ENCODE measurements at places on chromosomes 2 and 18.
A peak's percentile ranks its signal among the peaks of the same experiment; 100 is the strongest.

- DNase-seq: no peak
These were observed 44.4 kb downstream of the MAP4K4 start for GRCh38 chr2:101741775-101742520.

GRCh38 chr2:232927793-232928550 is 57.9 kb downstream of the SNORC start:
- DNase-seq: no peak

GRCh38 chr18:58051765-58052460 is 7.9 kb downstream of the NEDD4L start:
- DNase-seq: no peak

- no peak for DNase-seq
These were observed 7.7 kb upstream of the POU3F3 start for GRCh38 chr2:104845946-104846785.

GRCh38 chr18:75158465-75159237 is 50.3 kb downstream of the PTGR3 start:
- no peak for DNase-seq

GRCh38 chr18:24063121-24063731 is 48.7 kb downstream of the TTC39C start:
- peak; percentile 57 for DNase-seq

- DNase-seq: no peak
These were observed 71.0 kb upstream of the PPP1CB start for GRCh38 chr2:28680657-28681056.

DNA sequence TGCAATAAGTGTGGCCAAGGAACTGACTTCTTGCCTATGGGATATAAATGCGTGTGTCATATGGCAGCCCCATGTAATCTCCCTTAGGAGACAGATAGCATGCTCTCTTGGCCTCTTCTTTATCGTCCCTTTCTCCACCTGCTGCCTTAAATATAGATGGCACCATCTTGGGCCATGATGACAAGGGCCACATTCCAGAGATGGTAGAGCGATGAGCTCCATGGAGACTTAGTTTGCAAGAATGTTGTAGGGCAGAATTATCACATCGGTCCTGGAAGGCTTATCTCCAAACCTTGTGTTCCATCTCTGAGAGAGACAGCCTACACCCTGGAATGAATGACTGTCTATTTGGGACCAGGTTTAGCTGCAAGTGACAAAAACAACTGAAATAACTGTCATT is 536.7 kb downstream of the TNS1 start:
- no peak for DNase-seq

GRCh38 chr2:222194669-222195068 is 104.1 kb downstream of the PAX3 start:
- DNase-seq: no peak

GRCh38 chr2:160492401-160493226 is 993 bp downstream of the RBMS1 start:
- peak; percentile 54 for DNase-seq

- DNase-seq: no peak
These were observed 8.3 kb downstream of the RNF149 start for GRCh38 chr2:101300164-101300563.

GRCh38 chr2:11537951-11538350 is 4.1 kb downstream of the GREB1 start:
- DNase-seq: no peak

DNA sequence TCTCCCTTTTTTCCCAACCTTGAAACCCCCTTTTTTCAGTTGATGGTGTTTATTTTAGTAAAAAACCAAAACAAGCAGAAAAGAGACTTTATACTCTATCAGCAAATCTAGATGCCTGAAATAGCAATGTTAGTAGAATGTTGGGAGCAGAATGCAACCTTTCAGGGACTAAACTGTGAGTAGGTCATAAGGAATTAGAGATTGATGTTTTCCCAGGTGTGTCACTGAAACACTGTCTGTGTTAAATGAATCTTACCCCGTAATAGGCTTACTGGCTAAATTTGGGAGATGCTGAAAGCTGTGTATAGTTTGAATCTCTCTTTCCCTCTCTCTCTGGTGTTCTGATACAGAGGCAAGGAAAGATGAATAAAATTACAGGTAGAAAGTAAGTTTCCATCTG is 43.8 kb downstream of the AGFG1 start:
- no peak for DNase-seq

- DNase-seq: no peak
These were observed 145.4 kb upstream of the LYPD6 start for GRCh38 chr2:149184991-149185390.

DNA sequence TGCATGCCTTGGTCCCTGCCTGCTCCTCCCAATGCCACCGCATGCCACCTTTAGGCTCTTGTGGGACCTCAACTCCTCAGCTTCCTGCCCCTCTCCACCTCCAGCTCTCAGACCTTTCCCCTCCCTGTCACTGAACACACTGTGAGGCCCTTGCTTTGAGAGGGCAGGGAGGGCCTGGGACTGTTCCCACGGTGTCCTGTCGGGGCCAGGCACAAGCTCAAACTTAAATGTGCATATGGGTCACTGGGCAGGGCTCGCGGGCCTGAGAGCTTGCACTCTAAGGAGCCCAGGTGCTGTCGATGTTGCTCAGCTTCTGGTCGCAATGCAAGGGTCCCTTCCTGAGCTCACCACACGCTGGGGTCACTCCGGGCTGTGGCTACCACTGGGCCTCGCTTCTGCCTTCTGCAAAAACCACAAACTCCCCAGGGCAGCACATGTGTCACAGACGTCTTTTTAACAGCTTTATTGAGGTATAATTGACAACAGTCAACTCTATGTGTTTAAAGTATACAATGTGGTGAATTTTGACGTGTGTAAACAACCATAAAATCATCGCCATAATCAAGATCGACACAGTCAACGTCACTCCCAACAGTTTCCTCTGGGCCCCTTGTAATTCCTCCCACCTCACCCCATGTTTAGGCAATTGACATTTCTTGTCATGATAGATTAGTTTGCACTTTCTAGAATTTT is 11.9 kb upstream of the B3GNT7 start:
- DNase-seq: no peak

DNA sequence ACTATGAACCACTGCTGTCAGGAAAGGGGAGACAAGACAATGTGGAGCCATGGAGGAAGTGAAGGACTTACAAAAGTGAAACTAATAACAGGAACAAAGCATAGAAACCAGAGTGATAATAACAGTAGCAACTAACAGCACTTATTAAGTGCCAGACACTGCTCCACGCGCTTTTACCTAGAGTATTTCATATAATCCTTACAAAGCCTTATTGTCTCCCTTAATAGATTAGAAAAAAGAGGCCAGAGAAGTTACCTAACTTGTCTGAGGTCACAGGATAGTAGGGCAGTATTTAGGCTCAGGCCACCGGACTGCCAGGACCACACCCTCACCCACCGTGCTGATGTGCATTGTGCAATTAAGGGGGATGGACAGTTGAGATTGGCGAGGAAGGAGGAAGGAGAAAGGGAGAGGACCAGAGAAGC is 98.6 kb upstream of the NFU1 start:
- no peak for DNase-seq

- no peak for DNase-seq
These were observed 229.2 kb downstream of the GALR1 start for GRCh38 chr18:77478646-77479442.

GRCh38 chr2:85971366-85971765 is 82.6 kb upstream of the ST3GAL5 start:
- no peak for DNase-seq

GRCh38 chr2:112168422-112169124 is 30.4 kb downstream of the FBLN7 start:
- DNase-seq: no peak

- no peak for DNase-seq
These were observed 763.0 kb upstream of the ACVR2A start for GRCh38 chr2:147081831-147082230.

- DNase-seq: no peak
These were observed 50.3 kb upstream of the UGP2 start for GRCh38 chr2:63791387-63791786.

DNA sequence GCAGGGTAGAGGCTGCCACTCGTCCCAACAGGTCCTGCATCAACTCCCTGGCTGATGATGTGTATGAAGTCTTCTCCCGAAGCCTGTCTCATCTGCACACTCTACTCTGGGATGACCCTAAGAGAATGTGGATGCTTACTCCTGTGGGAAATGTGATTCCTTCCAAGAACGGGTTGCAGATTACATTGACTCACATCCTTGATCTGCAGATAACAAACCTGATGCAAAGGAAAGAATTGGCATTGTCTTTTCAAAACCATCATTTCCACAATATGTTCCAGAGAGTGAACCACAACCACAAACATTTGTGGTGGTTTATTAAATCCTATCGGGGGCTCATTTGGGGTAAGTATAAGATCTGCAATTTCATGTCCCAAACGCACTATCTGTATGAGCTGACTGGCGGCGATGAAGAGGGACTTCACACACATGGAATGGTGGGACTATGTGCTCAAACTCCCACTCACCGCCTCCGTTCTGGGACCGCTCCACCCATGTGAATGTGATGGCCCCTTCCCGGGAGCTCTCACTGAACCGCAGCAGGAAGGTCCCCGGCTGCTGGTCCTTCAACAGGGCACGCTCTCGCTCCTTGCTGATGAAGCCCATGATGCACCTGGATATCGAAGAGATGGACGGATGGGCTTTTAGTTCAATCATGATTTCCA is 35.5 kb downstream of the STAT1 start:
- DNase-seq: no peak

- no peak for DNase-seq
These were observed 7.4 kb upstream of the POLR1B start for GRCh38 chr2:112534826-112535225.

DNA sequence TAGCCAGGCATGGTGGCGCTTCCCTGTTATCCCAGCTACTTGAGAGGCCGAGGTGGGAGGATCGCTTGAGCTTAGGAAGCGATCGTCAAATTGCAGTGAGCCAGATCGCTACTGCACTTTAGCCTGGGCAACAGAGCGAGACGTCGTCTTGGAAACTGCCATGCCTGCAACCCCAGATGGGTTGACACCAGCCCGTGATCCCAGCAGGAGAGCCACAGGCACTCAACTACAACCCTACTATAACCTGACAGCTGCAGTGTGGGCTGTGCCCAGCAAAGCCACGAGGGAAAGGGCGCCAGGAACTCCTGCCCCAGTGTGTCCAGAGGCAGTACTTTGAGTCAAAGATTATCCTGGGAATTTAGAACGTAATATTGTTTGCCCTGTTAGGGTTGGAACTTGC is 85.6 kb downstream of the SS18 start:
- no peak for DNase-seq

DNA sequence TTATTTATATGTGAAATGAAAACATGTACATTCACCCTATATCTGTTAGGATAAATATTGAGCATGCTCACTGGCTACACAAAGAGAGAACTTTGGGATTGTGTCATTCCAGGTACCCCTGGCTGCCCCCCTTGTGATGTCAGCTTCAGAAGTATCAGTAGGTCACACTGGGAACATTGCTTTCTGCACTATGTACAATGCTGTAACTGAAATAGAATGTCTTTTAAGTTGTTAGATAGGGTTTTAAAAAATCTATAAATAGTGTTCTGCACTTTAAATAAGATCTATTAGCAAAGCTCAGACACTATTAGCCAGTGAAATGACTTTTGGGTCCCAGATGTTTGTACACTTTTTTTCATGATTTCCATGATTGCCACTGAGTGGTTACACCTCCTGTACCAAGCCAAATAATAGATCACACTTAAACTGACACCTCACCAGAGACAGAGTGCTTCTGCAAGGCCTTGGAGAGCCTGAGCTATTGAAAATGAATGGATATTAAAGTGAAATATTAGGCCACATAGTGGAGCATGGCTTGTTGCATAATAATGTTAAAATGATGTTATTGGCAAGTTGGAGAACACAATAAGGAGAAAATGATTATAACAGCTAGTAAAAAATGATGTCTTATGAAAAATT is 297.0 kb upstream of the NXPH2 start:
- DNase-seq: no peak

GRCh38 chr18:25599443-25599842 is 247.5 kb upstream of the ZNF521 start:
- DNase-seq: no peak

DNA sequence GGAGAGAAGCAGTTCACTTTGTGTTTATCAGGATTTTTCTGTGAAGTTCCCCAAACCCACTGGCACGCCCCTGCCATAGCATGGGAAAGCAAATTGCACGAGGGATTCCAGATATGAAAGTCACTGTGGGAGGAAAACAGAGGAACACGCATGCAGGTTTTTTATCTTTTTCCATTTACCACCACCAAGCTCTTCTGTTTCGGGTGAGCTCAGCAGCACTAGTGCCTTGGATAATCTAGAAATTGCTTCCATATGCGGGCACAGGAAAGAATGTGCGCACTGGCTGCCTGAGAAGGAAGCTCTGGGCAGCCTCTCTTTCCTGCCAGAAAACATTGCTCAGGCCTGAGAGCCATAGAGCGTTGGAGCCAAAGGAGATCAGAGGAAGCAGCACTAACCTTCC is 65.9 kb upstream of the WIPF1 start:
- DNase-seq: no peak

DNA sequence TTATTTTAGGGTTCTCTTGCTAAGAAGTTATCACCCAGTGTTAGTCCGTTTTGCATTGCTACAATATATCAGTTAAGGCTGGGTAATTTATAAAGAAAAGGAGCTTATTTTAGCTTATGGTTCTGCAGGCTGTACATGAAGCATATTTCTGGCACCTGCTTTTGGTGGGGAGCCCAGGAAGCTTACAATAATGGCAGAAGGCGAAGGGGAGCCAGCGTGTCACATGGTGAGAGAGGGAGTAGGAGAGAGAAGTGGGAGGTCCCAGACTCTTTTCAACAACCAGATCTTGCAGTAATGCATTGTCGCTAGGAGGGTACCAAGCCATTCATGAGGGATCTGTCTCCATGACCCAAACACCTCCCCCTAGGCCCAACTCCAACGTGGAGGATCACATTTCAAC is 688.8 kb upstream of the PIK3C3 start:
- DNase-seq: no peak

GRCh38 chr2:239829326-239829725 is 195.8 kb downstream of the NDUFA10 start:
- no peak for DNase-seq

DNA sequence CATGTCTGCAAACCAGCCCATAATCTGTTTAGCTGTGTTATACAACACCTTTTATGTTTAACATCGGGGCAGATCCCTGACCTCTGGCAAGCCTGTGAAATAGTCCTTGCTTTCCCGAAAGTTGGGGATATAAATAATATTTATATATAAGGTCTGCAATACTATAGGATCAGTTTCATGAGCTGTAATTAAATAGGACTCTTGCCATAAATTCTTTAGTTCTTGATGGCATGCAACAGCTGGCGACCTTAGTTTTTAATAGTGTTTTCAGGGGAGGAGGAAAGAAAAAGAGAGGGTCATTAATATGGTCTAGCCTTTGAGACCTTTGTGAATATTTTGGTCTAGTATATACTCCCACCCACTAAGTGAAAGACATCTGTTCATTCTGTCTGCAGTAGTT is 166.5 kb downstream of the MTX2 start:
- DNase-seq: no peak

DNA sequence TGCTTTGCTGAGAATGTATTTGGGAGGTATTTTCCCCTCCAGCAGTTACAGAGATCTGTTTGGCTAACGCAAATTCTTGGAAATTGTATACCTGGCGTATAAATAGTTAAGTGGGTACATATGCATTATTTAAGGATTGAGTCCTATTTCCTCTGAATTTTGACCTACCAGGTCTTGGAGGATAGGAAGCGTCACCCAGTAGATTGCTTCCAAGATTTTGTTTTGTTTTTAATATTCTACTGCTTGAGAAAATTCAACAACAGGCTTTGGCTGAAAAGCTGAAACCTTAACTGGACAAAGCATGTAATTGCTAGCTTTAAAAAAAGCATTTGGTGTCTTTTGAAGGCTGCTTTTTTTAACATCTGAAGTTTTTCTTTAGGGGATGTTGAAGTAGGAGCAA is 150.1 kb downstream of the WDSUB1 start:
- no peak for DNase-seq
